CD4-positive, CD25-positive, alpha-beta regulatory T cell (primary cell): ENCODE measurements at places on chromosomes 16 and 17. TPM values are rescaled to one million over a fixed set of nuclear protein-coding genes. Genes with fewer than 3 reads are reported as not detected.

CNGB1 gene
- not detected for total RNA-seq

MMP25 gene
- 1.6 TPM for total RNA-seq

KRT24 gene
- not detected for total RNA-seq

DNA sequence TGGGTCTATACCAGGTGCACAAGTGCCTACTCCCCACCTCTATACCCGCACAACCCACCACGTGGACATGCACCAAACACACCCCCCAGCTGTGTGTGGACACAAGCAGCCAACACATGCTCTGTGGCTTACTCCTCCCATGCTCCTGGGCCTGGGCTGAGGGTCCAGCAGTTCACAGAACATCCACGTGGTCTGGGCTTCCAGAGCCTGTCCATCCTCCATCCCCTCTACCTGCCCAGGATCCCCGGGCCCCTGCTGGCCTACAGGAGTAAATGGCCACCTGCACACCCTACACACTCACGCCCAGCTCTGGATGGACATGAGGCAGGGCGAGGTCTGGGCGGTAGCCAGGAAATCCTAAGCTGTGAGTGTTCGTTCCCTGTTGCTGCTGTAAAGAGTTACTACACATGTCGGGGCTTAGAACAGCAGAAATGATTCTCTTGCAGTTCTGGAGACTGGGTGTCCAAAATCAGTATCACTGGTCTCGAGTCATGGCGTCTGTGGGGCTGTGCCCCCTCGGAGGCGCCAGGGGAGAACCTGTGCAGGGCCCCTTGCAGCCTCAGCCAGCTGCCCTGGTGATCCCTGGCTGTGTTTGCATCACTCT is 15.0 kb upstream of the RAI1 start:
- peaks cover 9% of the 10 kb centered on the region for H3K4me1 ChIP-seq
- H3K4me3 ChIP-seq = no peak overlapping the region
- no peak overlapping the region for H3K27ac ChIP-seq
- DNase-seq = no peak
- no peaks in the 10 kb centered on the region for H3K27me3 ChIP-seq
- H3K36me3 ChIP-seq = no peaks in the 10 kb centered on the region

GRCh38 chr16:89455178-89455577 is 35.2 kb downstream of the ANKRD11 start:
- DNase-seq = no peak
- peak overlapping the region; percentile 53 for H3K4me3 ChIP-seq
- peaks cover 3% of the 10 kb centered on the region for H3K36me3 ChIP-seq
- peaks cover 88% of the 10 kb centered on the region for H3K4me1 ChIP-seq
- no peaks in the 10 kb centered on the region for H3K27me3 ChIP-seq

DNA sequence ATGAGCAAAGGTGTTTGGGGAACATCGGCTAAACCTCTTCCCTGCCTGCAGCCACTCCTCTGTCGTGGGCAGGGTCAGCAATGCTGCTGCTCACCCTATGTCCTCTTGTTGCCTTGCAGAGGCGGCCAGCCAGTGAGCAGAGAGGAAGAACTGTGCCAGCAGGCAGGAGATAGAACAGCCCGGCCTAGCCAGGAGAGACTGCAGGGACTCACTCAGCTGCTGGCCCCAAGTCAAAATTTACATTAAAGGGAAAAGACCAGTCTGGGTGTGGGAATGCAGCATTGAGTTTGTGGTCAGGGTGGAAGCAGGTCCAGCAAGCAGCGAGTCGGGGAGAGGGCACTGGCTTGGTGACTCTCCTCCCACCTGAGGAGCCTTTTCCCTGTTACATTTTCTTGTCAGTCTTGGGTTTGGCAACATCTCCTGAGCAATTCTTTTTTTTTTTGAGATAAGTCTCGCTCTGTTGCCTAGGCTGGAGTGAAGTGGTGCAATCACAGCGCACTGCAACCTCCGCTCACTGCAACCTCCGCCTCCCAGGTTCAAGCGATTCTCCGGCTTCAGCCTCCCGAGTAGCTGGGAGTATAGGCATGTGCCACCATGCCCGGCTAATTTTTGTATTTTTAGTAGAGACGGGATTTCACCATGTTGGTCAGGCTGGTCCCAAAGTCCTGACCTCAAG is 22.7 kb downstream of the LIG3 start:
- H3K4me3 ChIP-seq = no peak overlapping the region
- no peak for DNase-seq
- H3K27ac ChIP-seq = no peak overlapping the region

GRCh38 chr16:28041615-28042014 is 21.9 kb downstream of the GSG1L start:
- H3K36me3 ChIP-seq = no peaks in the 10 kb centered on the region
- no peaks in the 10 kb centered on the region for H3K4me1 ChIP-seq
- H3K27ac ChIP-seq = no peak overlapping the region
- no peak overlapping the region for H3K4me3 ChIP-seq
- peaks cover 5% of the 10 kb centered on the region for H3K27me3 ChIP-seq
